ENCODE measurements at places on chromosomes 3 and 15.

DNA sequence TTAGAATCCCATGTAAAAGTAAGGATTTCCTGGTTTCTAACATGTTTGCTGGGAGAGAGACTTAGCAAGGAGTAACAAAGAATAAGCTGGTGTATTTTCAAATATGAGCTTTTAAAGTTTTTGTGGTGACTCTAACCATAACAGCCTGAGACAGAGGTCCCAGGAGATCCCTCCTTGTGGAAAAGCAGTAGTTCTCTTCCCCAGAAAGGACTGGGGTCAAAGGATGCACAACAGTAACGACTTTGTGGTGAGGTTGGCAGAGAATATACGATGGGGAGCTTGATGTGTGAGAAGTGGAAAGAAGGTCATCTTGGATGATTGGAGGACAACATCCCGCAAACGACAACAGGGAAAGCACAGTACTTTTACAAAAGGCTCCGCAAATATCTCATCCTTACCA, 38.2 kb downstream of the ABHD5 start:
- no peak for DNase-seq

GRCh38 chr3:14441240-14441919, 39.0 kb downstream of the SLC6A6 start:
- no peak for DNase-seq

DNA sequence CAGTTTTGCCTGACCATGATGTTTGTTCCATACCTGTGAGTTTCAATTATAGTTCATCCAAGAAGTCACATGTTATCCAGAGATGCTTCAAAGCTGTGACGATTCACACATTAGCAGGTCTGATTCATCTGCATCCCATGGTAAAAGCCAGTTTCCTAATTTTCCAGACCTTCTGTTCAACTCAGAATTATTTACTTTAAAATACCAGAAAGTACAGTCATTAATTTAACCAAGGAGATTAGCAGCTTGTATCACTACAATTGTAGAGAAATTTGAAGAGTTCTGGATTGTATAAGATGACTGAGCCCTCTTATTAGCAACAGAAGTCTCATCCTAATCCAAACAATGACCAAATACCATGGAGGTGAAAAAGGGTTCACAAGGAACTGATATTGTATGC, 76.1 kb upstream of the THBS1 start:
- DNase-seq: no peak

DNA sequence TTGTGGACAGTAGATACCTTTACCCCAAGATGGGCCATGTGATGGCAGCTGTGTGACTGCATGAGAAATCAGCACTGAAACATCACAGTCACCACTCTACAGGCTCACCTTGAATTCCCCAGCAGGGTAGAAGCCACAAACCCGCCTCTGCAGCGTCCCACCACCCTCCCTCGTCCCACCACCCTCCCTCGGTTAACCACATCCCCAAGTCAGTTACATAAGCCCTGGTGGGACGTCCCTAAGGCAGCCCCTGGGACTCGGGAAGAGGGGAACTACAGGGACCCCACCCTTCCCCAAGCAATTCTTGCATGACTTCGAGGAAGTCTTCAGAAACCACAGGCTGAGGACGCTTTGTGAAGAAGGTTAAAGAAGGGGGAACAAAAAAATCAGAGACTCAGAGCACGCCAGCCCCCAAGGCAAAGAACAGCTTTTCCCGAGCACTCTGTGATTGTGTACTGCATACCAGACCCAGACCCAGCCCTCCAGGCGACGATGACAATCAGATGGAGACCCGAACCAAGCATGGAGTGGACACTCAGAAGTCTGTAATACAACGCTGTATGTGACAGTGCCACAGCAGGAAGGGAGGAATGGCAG, 60.5 kb downstream of the SH3BP5 start:
- DNase-seq: no peak

- no peak for DNase-seq
Observed at GRCh38 chr3:100480081-100480480, 12.3 kb upstream of the TMEM45A start.

GRCh38 chr15:94383041-94383440, 151.7 kb downstream of the MCTP2 start:
- DNase-seq: no peak

DNA sequence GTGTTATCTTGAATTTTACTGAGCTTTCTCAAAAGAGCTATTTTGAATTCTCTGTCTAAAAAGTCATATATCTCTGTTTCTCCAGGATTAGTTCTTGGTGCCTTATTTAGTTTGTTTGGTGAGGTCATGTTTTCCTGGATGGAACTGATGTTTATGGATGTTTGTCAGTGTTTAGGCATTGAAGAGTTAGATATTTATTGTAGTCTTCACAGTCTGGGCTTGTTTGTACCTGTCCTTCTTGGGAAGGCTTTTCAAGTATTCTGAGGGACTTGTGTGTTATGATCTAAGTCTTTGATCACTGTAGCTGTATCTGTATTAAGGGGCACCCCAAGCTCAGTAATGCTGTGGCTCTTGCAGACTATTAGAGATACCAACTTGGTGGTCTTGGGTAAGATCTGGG, 10.6 kb upstream of the RAD51 start:
- no peak for DNase-seq

- DNase-seq: no peak
Observed at GRCh38 chr3:48092270-48092669, 76.1 kb upstream of the MAP4 start.

DNA sequence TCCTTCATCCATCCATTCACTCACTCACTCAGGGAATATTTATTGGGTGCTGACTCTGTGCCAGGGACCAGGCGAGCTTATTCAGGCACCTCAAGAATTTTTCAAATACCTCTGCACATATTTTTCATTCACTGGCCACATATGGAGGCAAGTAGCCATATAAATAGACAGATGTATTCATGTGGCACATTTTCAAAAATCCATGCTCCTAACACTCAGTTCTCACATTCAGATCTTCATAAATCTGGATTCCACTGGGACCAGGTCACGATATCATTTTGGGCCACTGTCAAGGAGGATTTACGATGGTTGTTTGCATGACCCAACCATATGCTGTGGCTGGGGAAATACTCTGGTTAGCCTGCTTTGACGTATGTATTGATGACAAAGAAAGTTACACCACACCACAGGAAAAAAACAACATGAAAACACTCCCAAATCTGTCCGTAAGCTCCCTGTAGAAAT, 241.8 kb upstream of the LRTM1 start:
- DNase-seq: no peak

DNA sequence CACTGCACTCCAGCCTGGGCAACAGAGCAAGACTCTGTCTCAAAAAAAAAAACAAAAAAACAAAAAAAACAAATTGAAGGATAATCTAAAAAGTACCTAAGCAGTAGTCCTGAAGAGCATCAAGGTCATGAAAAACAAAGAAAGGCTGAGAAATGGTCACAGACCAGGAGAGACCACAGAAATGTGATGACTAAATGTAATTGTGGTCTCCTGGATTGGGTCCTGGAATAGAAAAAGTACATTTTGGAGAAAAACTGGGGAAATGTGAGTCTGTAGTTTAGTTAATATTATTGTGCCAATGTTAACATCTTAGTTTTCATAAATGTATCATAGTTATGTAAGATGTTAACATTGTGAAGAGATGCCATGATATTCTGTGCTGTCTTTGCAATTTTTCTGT, 267.5 kb upstream of the NR2E3 start:
- no peak for DNase-seq

DNA sequence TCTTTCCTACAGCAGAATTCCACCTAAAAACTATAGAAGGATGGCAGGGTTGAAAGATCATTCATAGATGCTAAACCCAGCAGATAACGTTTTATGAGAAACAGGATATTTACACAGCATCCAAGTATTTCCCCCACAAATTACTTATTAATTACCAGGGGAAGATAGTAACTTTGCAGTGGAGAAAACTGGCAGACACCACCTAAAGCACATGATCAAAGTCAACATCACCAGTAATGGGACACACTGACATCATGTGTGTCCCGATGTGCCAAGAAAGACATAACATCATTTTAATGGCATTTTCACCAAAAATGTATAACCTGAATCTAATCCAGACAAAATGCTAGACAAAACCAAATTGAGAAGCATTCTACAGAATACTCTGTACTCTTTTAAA, 220.4 kb upstream of the THBS1 start:
- DNase-seq: no peak
